ENCODE measurements at places on chromosomes 3 and 15.
A peak's percentile ranks its signal among the peaks of the same experiment; 100 is the strongest.

DNA sequence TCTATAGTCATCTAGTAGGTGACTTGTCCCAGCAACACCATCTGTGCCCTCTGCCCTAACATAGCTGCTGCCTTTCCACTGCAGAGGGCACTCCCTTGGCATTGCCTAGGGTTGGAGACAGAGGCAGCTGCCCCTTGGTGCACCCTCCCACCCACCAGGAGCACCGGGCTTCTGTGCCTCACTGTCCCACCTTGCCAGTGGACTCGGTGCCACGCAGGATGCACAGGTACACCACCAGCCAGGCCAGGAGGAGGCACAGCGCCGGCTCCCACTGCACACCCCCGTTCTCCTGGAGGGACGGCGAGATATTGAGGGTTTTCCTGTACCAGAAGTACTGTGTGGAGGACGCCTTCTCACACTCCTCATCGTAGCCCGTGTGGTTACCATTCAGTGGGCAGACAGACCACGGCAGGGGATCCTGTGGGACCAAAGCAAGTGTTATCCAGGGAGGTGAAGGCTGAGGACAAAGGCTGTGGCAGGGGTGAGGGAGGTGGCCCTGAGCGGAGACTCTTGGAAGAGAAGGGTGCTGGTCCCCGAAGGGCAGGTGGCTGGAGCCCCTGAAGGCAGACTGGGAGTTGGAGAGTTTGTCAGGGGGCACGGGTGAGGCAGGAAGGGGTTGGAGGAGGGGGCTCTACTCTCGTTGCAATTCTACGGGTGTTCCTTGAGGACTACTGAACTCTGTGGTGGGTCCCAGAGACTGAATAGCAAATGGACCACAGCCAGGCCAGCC, 20.6 kb downstream of the SLC6A20 start:
- no peak for DNase-seq

DNA sequence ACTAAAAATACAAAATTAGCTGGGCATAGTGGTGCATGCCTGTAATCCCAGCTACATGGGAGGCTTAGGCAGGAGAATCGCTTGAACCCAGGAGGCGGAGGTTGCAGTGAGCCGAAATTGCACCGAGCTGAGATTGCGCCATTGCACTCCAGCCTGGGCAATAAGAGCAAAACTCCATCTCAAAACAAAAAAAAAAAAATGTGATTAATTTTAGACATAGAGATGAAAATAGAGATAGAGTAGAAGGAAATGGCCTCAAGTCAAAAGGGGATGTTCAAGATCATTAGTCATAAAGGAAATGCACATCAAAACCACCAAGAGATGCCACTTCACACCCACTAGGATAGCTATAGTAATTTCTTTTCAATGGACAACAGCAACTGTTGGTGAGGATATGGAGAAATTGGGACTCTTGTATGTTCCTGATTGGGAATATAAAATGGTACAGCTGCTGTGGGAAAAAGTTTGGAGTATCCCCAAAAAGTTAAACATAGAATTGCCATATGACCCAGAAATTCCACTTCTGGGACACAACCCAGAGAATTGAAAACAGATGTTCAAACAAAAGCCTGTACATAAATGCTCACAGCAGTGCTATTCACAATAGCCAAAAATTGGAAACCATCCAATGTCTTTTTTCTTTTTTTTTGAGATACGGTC, 55.4 kb downstream of the ABHD2 start:
- DNase-seq: no peak

- DNase-seq: no peak
Observed at GRCh38 chr15:88124199-88124598, 132.3 kb downstream of the NTRK3 start.

- DNase-seq: no peak
Observed at GRCh38 chr3:124300416-124300815, 308.5 kb upstream of the ROPN1 start.

DNA sequence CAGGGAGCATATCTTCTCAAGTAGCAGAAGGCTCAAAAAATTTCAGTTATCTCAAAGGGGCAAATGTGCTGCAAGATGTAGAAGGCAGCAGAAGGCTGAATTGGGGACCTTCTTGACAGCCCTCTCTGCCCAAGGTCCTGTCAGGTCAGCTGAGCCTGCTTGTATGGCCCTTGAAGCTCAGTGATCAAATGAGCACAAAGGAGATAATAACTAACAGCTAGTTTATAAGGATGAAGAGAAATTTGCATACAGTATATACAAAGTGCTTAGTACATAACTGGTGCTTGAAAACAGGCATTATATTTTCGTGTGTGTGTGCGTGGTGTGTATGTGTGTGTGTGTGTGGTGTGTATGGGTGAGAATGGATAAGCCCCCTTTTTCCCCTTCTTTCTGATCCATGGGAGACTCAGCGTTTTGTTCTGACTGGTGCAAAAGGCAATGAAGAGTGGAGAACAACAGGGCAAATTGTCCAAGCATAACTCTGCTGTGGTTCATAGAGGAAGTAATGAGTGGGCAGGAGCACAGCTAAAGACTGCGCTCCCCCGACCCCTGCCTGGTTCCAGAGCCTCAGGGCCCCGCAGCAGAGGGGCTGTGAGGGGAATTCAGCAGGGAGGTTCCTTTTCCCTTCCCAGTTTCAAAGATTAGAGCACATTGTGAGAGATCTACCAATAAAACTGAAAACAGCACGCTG, 356.8 kb upstream of the NR2F2 start:
- no peak for DNase-seq

GRCh38 chr15:90326441-90326840, 25.6 kb upstream of the ZNF774 start:
- no peak for DNase-seq

GRCh38 chr3:109563149-109563548, 225.8 kb upstream of the DPPA4 start:
- no peak for DNase-seq

DNA sequence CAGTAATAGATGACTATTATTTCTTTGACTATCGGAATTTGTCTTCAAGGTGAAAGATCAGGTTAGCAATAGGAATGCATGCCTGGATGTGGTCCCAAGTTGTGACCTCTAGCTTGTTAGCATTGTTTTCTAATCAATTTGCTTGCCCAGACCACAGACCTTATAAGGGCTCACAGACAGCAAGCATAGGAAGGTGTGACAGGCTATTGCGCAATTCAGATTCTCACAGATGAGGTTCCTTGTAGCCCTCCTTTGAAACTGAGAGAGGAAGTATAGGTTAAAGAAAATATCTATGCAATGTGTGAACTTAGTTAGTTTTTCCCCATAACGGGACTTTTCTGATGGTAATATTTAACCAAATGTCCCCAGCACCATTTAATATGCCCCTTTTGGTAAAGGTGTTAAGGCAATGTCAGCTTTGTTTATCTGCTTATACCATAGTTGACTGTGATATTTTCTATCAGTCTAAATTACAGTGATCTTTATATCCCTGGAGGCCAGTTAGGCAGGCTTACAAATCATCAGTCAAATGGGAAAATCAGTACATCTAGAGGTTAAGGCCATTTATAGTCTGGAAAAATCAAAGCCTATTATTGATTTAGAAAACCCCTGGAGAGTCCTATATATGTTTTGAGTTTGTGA, 168.1 kb upstream of the MBNL1 start:
- no peak for DNase-seq

GRCh38 chr3:29933802-29934490, 653.1 kb downstream of the RBMS3 start:
- no peak for DNase-seq

DNA sequence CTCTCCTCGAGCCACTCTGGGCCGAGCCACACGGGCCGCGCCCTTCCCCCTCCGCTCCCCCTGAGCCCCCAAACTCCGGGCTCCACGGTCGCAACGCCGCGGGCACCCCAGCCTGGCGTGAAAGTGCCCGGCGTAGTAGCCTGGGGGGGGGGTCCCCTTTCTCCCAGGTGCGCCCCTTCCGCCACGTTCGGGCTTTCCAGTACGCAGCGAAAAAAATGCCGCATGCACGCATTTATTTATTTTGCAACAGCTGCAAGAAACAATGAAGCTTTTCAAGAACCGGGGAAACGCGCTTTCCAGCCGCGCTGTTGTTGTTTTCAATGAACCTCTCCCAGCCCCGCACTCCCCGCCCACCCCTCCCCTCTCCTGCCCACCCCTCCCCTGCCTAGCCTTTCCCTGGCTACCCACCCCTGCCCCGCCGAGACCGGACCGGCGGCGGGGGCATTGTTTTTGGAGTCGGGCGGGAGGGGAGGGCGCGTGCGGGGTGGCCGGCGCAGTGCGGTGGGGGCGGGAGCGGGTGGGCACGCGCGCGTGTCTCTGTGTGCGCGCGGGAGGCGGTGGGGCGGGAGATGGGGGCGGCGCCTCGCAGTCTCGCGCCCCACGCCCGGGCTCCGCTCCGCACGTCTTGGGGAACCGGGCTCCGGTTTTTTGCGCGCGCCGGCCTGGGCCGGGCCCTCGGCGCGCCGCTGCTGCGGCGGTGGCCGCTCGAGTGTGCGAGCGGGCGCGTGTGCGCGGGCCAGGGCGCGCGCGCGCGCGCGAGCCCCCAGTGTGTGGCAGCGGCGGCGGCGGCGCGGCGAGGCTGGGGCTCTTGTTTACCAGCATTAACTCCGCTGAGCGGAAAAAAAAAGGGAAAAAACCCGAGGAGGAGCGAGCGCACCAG, at the start of gene IGF1R:
TSS of gene IGF1R (plus strand) at position 766 of the 880 bp plus-strand sequence. CDS start 1,043 bp downstream, outside the sequence.
- DNase-seq: peak; percentile 90

DNA sequence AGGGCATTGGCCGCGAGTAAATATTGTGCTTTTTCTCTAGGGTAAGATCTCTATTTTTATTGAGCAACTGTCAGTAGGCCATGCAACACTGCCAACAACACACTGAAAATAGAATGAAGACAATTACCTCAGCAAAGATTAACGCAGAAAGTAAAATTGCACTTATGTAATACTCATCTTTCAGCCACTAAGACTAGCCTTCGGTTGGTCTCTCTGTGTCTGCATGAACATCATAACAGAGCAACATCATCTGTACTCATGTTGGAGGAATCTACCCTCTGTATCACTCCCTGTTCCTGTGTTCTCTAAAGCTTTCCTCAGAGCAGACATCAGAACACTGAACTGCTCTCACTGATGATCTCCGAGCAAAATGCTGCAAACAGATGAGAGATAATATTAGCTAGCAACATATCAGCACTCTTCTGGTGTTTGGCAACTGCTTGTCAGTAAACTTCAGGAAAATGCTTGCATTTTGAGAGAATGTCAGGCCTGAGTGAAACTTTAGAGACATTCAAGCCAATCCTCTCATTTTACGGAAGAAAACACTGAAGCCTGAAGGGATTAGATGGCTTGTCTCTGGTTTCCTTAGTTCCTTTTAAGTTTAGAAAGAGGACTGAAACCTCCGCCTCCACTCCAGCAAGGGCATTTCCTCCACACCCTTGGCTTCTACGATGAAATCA, 8.4 kb upstream of the LRRC3B start:
- no peak for DNase-seq

DNA sequence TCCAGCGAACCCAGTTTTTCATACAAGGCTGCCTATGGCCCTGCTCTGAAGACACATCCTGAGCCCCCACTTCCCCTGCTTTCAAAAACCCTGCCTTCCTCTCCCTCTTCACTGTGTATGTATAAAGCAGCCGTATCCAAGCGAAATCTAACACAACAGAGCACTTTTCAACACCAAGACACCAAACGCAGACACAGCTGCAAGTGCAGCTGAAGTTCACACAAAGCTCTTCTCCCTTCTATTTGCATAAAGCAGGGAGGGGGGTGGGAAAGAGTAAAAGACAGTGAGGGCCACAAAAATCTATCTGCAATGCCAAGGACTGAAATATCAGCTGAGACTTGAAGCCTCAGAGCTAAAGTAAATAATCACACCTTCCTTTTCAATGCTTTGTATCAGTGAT, 35.1 kb upstream of the CSPG5 start:
- DNase-seq: no peak

DNA sequence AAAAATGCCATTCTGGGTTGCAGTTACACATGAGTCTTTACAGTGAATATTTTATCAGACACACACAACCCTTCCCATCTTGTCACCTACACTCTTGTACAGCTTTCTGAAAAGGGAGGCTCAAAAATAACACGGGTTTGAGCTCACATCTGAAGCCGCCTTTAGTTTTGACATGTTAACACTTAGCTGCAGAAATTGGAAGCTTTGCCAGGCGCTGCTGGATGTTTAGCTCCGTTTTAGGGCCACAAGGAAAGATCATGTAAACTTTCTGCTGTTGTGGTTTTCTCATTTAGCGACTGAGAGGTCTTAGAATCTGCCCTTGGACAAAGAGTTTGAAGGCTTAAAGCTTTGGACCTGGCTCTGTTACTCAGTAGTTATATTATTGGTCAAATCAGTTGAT, 120.1 kb downstream of the OXNAD1 start:
- no peak for DNase-seq

DNA sequence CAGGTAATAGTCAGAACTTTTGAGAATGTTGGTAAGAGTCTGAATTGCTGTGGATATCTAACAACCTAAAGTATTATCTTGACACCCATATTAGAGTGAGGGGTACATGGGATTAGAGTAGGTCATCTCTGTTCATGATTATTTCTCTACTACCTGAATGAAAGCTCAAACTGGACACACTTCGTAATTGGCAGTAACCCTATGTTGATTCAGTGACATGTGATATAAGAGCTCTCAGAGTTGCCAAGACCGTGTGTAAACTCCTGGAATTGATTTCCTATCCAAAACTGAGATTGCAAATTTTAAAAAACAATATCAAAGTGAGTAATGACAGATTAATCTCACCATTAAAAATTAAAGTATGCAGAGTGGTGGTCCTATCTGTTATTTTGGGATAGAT, 214.8 kb upstream of the ARHGEF26 start:
- no peak for DNase-seq

DNA sequence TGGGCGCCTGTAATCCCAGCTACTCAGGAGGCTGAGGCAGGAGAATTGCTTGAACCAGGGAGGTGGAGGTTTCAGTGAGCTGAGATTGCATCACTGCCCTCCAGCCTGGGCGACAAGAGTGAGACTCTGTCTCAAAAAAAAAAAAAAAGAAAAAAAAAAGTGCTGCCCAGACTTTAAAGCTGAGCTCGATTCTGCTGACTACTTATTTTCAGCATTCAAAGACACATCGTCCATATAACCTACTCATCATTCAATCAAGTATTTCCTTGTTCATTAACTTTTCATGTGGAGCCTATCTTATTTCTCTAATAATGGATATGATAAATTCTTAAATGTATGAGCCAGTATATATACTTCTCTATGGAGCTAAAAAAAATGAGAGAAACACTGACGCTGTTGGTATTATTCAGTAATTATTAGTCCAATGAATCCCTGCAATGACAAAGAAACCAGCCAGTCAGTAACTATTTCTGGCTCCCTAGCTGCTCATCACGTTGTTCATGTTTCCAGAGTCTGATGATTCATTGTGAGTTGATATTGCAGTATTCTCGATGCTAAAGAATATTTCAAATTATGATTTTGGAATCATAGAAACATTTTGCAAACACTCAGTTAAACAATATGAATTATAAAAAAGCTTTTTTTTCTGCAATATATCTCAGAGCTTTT, 111.9 kb downstream of the RAP2B start:
- no peak for DNase-seq

- no peak for DNase-seq
Observed at GRCh38 chr15:59304034-59304795, 68.5 kb downstream of the MYO1E start.

GRCh38 chr15:45121706-45122417, 7.7 kb downstream of the DUOXA2 start:
- DNase-seq: no peak

DNA sequence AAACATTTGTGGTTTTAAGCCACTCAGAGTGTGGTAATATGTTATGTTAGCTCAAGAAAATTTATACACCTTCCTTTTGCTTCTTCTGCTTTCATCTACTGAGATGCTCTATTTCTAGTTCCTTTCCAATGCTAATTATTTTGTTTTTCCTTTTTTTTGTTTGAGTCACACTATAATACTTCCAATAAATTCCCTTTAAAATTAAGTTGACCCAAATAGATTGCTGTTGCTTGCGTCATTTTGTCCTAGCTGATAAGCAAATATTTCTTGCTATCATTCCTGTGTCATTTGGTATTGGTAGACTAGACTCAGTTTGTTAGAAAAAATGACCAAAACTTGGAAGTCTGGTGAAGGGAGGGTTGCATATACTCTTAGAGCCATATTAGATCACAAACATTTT, 437.0 kb upstream of the CNTN6 start:
- DNase-seq: no peak
